Vagina (tissue), 2 donors: ENCODE measurements at places on chromosomes 12 and 14.

- no peak for DNase-seq
These were observed 13.3 kb downstream of the TGFB3 start for GRCh38 chr14:75968456-75968855.

- no peak for DNase-seq
These were observed 36.9 kb downstream of the MEG3 start for GRCh38 chr14:100862793-100863192.

- DNase-seq, result no peak
These were observed 1598.3 kb downstream of the AACS start for GRCh38 chr12:126663304-126664094.

DNA sequence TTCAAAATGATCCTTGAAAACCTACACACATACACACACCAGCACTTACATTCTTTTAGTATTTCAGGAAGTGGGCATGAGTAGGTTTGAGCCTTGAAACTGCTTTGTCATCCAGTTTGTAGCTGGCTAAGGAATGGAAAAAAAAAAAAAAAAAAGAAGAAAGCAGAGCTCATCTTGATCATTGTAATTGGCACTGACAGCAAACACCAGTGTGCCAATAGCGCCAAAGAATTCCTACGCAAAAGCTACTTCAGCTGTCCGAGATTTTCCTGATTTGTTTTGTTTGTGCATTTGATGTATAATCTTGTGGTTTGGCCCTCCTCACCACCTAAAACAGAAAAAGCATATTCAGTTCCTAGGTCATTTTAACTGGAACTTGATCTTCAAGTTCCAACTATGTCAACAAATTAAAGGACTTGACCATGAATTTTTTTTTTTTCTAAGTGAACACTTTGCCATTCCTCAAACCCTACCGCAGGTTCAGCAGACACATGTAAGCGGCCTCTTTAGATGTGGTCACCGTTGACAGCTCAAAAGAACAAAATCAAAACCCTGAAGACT, 57.3 kb downstream of the FLRT2 start:
- DNase-seq, result no peak

DNA sequence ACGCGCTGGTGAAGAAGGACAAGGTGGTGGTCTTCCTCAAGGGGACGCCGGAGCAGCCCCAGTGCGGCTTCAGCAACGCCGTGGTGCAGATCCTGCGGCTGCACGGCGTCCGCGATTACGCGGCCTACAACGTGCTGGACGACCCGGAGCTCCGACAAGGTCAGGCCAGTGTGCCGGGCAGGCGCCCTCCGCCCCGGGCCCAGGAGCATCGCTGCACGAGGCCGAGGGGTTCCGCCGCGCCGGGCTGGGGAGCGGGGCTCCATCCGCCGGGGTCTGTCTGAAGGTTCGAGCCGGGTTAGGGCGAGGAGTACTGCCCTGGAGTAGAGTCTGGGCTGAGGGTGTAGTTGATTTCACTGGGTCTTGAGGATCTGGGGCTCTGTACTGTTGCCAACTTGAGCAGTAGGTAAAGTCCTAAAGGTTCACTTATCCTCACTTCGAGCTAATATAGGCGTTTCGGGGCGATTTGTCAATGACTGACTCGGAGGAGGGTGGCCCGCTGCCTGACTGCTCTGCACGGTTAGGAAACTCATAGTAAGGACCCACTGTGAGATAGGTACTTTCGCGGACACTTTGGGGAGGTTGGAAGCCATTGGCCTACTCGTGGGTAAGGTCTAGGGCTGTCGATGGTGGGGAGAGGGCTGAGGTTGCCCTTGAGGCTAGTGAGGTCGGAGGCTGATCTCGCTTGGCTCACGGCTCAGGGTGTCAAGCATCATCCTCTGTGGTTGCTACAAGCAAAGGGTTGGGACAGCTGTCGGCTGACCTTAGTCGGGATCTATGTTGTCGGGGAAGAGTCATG, 574 bp downstream of the GLRX5 start:
- no peak for DNase-seq

- DNase-seq, result no peak
These were observed 471.7 kb upstream of the SYT1 start for GRCh38 chr12:78392918-78393317.

DNA sequence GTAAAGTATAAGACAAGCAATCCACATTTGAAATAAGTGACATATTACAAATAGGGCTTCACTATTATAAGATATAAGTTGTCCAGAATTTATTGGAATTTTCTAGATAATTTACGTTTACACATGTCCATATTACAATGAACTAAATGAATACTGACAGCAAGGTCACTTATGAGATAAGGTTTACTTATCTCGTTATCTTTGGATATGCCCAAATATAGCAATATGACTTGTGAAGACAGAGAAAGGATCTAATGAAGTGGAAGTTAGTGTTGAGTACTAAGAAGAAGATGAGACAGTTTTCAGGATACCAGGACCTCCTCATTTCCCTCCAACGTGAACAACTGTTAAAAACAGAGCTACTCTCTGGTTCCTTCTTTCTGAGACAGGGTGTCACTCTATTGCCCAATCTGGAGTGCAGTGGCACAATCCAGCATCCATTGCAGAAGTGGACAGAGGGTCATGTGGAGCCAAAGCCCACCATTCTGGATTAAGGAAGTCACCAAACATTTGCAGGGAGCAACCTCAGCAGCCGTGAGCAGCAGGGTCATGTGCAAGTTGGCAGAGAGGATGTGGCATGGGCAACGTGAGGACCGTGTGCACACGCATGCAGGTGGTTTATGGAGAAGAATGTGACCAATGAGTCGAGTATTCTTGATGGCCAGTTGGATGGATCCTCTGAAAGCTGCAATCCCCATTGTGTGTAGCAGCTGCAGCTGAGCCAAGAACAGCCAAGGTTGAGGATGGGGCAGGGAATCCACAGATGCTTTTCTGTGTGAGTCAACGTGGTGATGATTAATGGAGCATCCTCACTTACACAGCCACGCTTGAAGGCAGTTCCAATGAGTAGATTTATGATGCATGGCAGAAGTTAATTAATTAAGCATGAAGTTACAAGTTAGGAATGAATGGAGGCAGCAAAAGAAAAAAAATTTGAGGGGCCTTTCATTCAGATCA, 111.0 kb downstream of the BICD1 start:
- DNase-seq, result no peak

GRCh38 chr14:57086271-57087162, 182.2 kb downstream of the EXOC5 start:
- DNase-seq, result no peak

DNA sequence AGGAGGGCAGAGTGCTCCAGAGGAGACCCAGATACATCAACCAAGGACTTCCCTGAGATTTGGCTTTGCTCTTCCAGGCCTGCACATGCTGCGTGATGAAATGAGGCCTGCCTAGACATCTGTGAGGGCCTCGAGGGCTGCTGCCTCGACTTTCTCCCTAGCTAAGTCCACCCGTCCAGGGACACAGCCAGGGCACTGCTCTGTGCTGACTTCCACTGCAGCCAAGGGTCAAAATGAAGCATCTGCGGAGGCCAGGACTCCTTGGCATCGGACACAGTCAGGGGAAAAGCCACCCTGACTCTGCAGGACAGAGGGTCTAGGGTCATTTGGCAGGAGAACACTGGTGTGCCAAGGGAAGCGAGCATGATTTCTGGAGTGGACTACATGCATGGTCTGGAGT, 10.7 kb downstream of the SLC25A47 start:
- DNase-seq, result no peak

- no peak for DNase-seq
These were observed 371.7 kb downstream of the DPF3 start for GRCh38 chr14:72521968-72522741.

- DNase-seq, result no peak
These were observed 48.0 kb downstream of the TMEM116 start for GRCh38 chr12:111964935-111965334.

DNA sequence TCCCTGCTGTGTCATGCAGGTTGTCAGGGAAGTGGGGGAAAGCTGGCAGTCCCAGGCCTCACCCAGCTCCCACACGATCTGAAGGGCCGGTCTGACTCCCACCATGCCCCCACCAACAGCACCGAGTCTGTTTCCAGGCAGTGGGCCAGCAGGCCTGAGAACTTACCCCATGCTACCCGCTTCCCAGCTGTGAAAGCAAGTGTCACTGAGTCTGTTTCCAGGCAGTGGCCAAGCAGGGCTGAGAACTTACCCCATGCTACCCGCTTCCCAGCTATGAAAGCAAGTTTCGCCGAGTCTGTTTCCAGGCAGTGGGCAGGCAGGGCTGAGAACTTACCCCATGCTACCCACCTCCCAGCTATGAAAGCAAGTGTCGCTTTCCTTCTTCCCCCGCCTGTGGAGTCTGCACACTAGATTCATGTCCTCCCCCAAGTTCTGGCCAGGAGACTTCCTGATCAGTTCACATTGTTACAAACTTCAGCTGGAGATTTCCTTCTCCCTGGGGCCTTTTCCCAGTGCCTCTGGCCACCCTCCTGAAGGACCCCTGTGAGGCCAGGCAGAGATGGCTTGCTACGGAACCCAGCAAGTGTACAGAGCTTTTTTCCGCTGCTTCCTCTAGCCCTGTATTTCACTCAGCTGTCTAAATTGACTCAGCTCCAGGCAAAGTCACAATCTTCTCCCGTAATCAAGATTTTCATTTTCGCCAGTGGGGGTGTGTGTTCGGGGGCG, 435.4 kb downstream of the TMTC2 start:
- no peak for DNase-seq

- DNase-seq, result no peak
These were observed 6.4 kb downstream of the COQ5 start for GRCh38 chr12:120522568-120522967.

- DNase-seq, result no peak
These were observed 109.0 kb downstream of the NCOR2 start for GRCh38 chr12:124458220-124458991.

DNA sequence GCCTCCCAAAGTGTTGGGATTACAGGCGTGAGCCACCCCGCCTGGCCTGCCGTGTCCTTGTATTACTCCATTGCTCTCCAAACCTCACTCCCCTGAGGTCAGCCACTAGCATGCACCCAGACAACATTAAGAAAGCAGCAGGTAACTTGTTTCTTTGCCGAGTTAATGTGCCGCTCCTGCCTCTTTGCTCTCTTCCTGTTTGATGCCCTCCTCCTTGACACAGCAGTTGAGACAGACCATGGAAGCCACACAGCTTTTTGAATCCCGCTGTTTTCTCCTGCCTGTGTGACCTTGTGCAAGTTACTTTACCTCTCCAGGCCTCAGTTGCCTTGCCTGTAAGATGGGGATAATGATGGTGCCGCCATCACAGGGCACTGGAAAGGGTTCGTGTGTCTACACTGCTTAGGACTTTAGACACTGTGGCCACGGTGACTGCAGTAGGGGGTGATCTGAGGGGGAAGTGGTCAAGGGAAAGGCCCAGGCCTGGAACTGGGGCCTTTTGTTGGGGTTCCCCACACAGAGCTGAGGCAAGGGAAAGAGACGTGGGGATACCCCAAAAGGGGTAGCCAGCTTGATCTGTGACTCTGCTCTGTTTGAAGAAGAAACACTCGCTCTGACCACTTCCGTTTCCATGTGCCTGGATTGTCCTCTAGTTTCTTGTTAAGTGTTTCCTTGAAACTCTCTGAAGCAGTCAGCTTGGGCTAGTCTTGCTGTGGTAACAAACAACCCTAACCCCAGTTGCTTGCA, 69.3 kb downstream of the RIN3 start:
- DNase-seq, result no peak

- DNase-seq, result no peak
These were observed 17.8 kb upstream of the LGALS3 start for GRCh38 chr14:55111122-55111708.

DNA sequence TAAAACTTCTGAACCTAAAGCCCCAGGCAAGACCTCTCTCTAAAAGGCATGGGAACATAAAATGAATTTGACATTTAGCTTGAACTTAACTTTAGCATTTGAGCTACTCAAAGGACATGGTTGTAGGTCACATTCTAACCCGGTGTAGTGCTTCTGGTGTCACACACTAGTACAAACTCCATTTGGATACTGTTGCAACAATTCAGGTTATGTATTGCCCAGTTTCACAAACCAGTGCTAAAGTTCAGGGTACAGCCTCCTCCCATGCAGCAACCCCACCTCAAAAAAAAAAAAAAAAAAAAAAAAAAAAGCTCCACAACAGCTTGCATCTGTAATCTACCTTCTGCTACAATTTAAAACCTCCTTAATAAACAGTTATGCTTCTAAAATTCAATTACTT, 7.8 kb downstream of the PPTC7 start:
- no peak for DNase-seq

DNA sequence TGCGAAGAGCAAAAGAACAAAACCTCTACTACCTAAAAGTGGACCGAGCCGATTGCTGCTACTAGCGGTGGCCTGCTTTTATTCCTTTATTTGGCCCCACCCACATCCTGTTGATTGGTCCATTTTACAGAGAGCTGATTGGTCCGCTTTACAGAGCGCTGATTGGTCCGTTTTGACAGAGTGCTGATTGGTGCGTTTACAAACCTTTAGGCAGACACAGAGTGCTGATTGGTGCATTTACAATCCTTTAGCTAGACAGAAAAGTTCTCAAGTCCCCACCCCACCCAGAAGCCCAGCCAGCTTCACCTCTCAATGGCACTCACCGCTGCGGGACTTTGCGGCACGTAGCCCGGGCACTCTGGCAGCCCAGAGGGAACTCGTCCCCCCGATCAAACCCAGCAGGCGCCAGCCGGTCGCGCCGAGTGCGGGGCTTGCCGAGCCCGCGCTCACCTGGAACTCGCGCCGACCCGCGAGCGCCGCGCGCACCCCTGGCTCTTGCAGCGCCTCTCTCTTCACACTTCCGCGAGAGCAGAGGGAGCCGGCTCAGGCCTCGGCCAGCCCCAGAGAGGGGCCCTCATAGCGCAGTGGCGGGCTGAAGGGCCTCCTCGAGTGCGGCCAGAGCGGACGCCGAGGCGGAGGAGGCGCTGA, 8.7 kb upstream of the FGD4 start:
- DNase-seq, result no peak

DNA sequence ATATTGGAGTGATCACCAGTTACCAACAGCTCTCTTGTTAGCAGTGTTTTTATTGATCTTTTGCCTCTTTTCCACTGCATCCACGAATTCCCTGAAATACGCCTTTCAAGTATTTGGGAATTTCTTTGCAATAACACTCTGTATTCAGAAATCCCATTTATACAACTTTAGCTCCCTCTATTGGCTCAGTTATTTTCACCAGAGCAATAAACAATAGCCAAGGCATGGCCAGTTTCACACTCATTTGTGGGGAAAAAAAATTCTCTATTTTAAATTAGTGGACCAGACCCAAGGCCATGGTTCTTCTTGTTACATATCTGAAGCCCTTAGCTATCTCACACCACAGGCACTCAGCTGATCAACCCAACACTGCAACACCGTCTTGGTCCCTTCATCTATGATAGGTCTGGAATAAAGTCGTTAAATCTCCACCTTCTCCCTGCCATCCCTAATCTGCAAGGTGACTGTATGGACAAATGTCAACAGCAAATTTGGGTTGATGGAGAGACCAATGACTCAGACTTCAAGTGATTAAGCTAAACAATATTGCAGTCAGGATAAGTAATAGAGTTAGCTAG, 92.4 kb upstream of the TMEM260 start:
- no peak for DNase-seq

DNA sequence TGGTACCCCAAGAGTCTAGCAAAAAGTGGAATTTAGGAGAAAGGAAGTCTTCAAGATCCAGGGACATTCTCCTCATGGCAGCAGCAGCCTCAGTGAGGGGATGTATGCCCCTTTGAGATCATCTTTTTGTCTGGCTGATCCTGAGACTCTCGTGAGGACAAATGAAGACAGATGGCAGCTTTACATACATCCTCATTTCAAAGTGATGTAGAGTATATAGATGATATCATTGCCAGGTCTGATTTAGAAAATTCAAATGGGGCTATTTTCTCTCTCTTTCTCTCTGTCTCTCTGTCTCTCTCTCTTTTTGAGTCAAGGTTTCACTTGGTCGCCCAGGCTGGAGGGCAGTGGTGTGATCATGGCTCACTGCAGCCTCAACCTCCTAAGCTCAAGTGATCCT, 61.5 kb downstream of the E2F7 start:
- no peak for DNase-seq

GRCh38 chr12:53096089-53096741, 1.3 kb upstream of the IGFBP6 start:
- peak; percentile 96 for DNase-seq
